ENCODE measurements at places on chromosomes 16 and 17.

DNA sequence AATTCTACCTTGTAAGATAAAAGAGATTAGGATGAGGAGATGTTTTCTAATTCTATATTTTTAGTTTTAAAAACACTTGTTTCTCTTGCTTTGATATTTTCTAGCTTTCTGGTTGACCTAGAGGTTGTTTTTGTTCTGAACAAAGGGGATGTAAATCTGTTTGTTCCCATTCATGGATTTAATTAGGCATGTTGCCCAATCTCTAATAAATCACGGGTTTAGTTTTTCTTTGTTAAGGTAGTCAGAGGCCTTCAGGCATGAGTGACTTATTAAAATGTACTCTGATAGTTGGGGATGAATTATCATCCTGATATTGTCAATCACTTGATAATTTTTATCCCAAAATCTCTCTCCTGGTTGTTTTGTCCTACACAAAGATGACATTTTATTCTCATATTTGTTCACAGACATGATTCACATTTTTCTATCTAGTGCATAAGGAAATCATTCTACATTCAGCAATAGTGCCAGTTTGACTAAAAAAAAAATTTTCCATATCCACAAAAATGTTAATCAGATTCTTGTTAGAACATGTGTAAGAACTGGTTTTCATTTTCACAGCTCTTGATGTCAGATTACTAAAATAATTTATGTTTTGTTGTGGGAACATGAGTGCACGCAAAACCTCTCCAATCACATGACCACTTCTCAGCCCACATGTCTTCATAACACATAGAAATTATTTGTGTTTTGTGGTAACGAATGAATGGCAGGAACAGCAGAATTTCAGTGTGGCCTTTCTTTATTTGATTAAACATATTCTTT lies 95.7 kb upstream of the AKTIP start:
- no peak for DNase-seq

GRCh38 chr17:34974794-34975785 lies 5.2 kb upstream of the LIG3 start:
- no peak for DNase-seq

DNA sequence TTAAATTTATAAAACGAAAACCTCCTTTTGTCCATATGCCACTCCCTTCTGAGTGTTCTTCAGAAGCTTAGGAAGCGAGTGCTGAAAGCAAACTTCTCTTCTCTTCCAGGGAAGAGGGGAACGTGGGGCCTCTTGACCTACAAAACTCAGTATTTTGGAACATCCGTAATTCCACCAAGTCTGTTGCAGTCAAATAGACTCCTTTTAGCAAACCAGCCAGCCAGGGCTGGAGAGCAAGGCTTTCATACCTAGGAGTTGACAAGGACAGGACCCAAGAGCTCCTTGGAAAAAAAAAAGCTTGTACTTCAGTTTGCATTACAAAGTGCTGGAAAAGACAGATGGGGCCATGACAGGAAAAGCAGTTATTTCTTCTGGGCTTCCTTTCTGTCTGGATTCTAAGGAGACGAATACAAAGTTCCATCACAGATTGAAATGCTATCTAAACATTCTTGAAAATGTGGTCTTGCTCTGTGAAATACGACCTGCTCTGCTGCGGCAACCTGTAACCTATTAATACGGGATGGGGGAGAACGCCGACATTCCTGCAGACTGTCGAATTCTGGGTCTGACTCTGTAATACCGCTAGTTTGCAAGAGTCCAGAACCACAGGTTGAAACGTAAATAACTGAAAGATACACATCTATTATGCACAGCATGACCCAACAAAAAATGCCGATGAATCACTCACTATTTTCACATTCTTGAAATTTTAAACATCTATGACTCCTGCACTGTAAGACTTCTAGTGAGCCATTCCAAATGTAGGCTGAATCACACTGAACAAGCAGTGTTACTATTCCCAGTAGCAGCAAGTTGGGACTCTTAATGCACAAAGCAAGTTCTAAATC lies 20.6 kb downstream of the VPS53 start:
- DNase-seq: no peak

- DNase-seq: peak; percentile 62
Observed at GRCh38 chr17:6753006-6753445, 2.8 kb upstream of the XAF1 start.

GRCh38 chr17:56847106-56847505 lies 13.2 kb downstream of the DGKE start:
- no peak for DNase-seq

- no peak for DNase-seq
Observed at GRCh38 chr17:65785109-65785508, 223.7 kb upstream of the AXIN2 start.

DNA sequence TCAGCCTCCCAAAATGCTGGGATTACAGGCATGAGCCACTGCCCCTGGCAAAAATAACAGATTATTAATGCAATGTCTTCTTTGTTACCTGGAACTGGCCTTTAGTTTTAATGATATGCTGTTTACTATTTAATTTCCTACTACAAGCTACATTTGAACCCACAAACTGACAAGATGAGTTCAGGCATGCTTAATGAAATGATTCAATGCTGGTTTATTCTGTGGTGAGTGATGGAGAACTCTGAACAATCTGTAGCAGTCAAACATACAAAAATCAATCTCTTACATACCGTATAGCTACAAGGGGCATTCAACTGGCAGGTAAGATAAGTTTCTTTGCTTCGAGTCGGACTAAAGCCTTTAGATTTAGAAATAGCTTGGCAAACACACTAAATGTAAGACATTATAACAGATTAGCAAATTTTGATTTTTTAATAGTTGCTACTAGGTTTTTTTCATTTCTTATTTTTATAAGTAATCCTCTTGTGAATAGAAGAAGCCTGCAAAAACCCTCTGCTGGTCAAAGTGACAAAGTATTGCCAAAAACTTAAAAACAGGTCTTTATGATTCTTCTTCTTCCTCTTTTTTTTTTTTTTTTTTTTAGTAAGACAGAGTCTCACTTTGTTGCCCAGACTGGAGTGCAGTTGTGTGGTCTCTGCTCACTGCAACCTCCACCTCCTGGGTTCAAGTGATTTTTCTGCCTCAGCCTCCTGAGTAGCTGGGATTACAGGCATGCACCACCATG lies 138.5 kb downstream of the SSH2 start:
- DNase-seq: no peak

DNA sequence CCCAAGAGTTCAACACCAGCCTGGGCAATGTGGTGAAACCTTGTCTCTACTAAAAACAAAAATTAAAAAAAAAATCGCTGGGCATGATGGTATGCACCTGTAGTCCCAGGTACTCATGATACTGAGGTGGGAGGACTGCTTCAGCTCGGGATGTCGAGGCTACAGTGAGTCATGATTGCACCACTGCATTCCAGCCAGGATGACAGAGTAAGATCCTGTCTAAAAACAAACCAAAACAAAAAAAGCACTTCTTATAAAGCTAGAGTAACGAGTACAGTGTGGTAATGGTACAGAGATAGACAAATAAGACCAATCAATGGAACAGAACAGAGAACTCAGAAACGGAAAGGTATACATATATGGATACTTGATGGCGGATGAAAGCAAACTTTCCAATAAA lies 4.4 kb downstream of the NSMCE1 start:
- DNase-seq: no peak

- DNase-seq: no peak
Observed at GRCh38 chr16:71709229-71709781, 15.2 kb downstream of the PHLPP2 start.

DNA sequence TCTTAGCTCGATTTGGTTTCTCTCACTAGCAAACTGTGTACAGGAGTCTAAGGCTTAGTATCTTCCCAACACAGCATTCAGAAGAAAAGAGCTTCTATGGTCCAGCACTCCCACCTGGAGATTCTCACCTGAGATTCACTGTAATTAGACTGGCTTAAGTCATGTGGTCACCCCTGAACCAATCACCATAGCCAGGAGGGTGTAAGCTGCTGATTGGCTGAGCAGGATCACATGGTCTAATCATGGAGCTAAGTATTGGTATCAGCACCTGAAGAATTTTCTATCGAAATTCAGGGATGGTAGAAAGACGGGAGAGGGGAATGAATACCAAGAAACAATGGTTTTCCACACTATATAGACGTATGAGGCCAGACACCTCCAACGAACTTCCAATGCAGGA lies 359.8 kb upstream of the ERCC4 start:
- no peak for DNase-seq

GRCh38 chr16:13594823-13595222 lies 325.1 kb upstream of the ERCC4 start:
- DNase-seq: no peak

GRCh38 chr16:49352892-49353291 lies 20.7 kb upstream of the C16orf78 start:
- DNase-seq: no peak

DNA sequence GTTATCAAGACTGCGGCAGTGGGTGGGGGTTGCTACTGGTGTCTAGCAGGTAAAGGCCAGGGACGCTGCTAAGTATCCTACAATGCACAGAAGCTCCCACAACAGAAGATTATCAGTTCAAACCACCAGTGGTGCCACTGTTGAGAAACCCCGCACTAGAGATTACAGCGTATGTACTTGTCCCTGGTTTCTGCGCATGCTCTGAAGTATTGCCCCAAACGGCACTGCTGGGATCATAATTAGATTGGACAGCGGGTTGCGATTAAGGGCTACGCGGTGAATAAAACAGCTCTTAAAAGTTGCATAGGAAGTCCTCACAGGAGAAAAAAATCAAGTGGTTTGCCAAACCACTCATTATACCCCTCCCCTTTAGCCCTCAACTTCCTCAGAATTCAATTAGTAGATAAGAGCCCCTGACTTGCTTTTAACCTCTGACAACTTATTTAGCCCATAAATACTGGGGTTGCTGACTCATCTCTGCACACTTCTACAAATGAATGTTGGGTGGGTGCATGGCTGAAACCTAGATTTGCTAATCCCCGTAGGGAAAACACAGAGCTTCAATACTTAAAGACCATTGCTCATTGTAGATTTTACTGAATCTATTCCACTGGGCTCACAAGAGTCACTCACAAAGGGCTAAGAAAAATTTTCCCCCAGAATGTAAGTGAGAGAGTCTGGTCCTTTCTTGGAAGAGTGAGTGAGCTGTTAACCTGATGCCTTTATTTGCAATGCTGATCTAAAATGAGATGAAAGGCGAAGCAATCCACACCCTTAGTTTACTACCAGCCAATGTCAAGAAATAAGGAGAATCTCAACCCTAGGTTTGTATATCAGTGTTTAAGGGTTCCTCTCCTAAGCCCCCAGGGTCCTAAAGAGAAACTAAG lies 91.8 kb downstream of the RGS9 start:
- DNase-seq: no peak

DNA sequence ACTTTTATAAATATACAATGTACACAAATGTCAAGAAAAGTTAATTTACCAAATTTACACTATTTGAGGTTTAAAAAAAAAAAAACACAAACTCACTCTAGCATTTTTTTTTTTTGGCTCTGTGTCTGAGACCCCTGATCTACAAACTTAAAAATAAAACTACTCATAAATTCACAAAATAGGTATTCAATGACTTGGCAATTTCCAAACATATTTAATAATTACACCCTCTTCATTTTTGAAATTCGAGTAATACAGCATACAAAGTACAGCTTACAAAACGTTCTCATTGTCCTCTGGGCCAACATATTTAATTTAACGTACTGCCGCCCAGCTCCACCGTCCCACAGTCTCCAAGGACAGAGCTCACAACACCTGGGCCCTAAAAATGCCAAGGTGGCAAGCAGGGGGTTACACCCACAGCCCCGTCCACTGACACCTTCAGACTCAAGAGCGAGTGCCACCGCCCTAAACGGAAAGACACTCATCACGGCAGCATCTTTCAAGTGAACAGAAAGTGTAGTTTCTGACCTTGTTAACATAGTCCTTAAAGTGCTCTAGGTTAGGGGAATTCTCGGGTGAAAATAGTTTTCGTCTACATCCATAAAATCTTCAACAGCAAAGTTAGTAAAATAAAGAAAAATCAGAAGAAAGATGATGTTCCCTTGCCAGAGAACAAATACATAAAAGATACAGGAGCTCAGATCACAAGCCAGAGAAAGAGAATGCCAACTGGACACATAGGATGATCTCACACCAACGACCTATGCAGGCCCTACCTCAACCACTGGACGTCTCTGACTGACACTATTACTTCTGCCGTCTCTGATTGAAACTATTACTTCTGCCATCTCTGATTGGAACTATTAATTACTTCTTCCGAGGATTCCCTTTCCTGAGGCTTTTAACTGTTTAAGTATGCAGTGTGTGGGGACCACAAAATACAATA lies 4.2 kb downstream of the ADCY9 start:
- DNase-seq: no peak

DNA sequence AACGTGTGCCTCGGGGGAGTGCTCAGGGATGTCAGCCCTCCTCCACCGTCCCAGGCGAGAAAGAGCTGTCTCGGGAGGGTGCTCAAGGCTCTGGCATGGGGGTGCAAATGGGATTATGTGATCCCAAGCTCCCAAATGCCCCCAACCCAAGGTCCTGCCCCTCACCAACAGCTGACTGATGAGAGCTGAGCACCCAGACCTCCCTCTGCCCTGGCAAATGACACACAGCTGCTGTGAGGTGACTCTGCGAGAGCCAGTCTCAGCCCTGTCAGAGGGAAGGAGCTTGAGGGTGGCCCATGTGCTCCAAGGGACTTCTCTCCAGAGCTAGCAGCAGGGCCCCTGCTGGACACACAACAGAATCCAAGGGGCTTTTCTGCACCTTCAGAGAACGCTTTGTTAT lies 7.7 kb downstream of the CDH5 start:
- no peak for DNase-seq

DNA sequence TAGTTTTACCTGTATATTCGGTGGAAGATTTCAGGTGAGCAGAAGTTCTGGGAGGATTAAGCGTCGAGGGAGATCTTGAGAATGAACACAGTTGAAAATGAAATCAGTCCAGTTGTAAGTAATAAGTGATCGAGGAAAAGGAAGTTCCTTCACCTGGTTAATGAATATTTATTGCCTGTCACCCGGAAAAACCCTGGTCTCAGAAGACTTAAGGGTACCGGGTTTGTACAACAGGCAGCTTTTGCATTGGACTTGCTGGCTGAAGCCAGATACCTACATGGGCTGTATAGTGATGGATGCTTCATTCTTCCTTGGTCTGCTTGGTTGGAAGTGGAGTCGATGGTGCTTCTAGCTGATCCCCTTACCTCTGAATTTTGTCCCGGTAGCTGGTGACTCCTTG lies 72.7 kb downstream of the PRKCA start:
- DNase-seq: no peak

DNA sequence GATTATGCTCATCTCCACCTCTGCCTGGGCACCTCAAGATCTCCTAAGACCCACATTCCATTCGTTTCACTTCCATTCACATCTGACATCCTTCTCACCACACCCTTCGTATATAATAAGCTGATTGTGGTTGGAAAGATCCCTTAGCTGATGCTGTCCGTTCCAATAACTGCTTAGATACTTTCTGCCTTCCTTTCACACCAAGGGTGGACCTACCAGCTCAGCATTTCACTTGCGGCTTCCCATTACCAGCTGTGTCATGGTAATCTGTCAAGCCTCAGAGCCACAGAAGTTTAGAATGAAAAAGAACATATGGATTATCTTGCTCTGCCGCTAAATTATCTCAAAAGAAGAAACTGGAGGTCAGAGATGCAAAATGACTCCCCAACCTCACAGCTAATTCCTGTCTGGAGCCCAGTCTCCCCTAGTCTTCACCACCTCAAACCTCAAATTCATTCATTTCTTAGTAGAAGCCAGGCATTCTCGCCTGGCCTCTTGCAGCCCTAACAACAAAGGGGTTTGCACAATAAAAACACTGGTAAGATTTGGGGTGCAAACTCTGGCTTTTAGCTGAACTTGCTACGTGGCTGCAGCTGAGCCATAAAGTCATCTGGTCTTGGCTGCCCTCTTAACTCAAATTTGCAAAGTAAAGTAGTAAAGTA lies 182.8 kb upstream of the HS3ST3A1 start:
- no peak for DNase-seq

- DNase-seq: no peak
Observed at GRCh38 chr17:67211742-67212141, 33.3 kb downstream of the HELZ start.
